Caco-2 (cell line): ENCODE measurements at places on chromosomes 6 and 20. TPM values are rescaled to one million over a fixed set of nuclear protein-coding genes. Genes with fewer than 3 reads are reported as not detected.
A peak's percentile ranks its signal among the peaks of the same experiment; 100 is the strongest.

DNA sequence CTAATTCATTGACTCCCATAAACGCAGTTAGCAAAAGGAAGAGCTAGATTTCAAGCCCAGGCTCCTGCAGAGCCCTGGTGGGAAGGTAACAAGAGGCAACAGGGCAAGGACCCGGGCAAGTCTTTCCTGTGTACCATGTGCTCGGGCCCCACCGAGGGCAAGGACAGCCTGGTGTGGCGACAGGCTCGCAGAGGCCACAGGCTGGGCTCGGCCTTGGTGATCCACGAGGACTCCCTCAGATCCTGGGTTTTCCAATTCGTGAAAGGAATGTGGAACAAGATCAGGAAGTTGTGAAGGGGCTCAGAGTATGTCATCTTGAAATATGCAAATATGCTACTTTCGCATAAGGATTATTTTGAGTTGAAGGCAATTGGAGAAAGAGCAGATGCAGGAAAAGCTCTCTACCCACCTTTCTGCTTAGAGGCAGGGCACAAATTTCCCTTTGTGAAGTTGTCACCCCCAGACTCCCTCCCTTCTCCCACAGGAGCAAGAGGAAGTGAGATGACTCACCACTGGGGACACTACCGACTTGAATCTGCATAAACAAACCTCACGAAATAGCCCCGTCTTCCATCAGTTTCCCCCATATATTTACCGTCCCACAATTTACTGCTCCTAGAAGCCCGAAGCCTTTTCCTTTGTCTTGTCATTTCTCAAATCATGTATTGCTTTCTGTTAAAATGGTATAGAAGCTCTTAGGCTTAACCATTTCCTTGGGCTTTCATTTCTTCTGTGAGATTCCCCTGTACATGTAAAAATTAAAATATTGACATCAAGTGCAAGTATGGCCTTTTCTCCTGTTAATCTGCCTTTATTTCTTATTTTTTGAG, 79.0 kb downstream of the PSMG4 start:
- H3K27me3 ChIP-seq = no peaks in the 10 kb centered on the region
- peak overlapping the region; percentile 37 for H3K27ac ChIP-seq
- H3K4me1 ChIP-seq = peaks cover 19% of the 10 kb centered on the region
- H3K4me3 ChIP-seq = no peak overlapping the region
- no peaks in the 10 kb centered on the region for H3K36me3 ChIP-seq

GRCh38 chr6:109262261-109262660, 120.0 kb downstream of the CD164 start:
- H3K36me3 ChIP-seq = peaks cover 2% of the 10 kb centered on the region
- no peaks in the 10 kb centered on the region for H3K4me1 ChIP-seq
- no peak overlapping the region for H3K4me3 ChIP-seq
- no peak overlapping the region for H3K27ac ChIP-seq
- no peak for DNase-seq

DNA sequence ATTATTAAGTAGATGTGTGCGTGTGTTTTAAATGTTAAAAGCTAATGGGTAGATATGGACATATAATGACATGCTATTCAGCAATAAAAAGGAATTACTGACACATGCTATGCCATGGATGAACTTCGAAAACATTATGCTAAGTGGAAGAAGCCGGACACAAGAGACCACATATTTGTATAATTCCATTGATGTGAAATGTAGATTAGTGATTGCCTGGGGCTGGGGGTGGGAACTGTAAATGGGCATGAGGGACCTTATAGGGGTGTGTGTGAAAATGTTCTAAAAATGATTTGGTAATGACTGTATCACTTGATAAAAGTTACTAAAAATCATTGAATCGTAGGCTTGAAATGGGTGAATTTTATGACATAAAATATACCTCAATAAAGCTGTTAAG, 104.5 kb upstream of the BEND3 start:
- H3K4me1 ChIP-seq = peaks cover 6% of the 10 kb centered on the region; the same call in 1 of the 2 replicates
- no peaks in the 10 kb centered on the region for H3K36me3 ChIP-seq
- no peaks in the 10 kb centered on the region for H3K27me3 ChIP-seq
- no peak overlapping the region for H3K27ac ChIP-seq
- H3K4me3 ChIP-seq = no peak overlapping the region

DNA sequence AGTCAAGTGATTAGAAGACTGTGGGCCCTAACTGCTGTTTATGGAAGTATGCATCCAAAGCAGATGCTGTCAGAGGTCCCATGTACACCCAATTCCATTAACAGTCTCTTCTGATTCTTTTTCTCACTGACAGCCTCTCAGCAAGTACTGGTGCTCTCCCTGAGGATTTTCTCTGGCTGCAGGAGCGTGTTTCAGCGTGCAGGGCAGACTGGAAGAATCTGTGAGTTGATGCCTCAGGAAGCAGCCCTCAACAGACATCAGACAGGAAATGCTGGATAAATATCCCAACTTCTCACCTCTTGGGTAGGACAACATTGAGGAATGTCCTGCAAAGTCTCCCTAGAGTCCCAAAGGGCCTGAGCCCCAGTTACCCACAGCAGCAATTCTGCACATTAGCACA, 40.8 kb downstream of the ANKEF1 start:
- no peaks in the 10 kb centered on the region for H3K4me1 ChIP-seq
- no peak for DNase-seq
- no peak overlapping the region for H3K4me3 ChIP-seq
- no peaks in the 10 kb centered on the region for H3K27me3 ChIP-seq

DNA sequence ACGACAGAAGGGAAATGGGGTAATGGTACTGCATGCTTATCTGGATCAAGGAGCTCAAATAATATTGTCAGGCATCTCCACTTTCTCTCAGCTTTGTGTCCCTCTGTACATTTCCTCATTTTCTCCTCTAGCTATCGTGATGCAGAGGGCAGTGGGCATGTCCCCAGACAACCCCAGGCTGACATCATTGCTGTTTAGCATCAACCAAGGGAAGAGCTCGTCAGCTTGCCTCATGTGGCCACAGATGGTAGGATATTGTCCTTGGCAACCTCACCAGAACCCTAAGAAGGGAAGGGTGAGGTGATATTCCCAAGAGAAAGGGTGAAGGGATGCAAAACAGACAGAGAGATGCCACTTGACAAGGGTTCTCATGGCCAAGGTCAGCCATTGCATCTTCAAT, 58.3 kb downstream of the MAFB start:
- H3K4me1 ChIP-seq = no peaks in the 10 kb centered on the region
- no peak for DNase-seq
- H3K4me3 ChIP-seq = no peak overlapping the region
- H3K27ac ChIP-seq = no peak overlapping the region
- H3K27me3 ChIP-seq = no peaks in the 10 kb centered on the region

DNA sequence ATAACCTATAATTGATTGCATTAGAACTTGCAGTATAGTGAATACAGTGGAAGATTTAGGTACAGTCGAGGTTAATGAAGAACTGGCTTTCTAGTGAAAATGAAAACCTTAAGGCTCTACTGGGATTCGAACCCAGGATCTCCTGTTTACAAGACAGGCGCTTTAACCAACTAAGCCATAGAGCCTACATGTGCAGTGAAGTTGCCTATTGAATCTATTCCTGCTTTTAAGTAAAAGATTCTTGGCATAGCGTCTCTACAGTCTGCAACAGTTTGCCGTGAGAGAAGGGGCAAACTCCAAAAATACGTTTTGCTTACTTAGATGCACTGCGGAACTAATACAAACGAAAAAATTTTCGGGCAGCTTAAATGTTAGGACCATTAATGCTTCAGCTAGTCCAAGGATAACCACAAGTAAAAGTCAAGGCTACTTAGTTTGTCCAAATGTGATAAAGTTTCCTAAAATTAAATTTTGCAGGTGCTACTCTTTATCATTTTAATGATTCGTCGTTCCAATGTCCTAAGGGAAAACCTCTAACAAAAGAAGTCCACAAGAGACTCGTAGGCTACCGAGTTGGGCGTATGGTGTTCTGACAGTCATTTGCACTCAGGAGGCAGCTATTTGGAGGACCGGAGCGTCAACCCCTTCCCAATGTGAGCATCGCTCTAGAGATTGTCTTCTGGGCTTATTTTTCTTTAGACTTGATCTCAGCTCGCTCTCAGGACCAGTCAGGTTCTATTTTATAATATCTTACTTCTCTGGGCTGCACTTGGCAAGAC, 31.3 kb upstream of the ZSCAN23 start:
- no peaks in the 10 kb centered on the region for H3K36me3 ChIP-seq
- H3K4me1 ChIP-seq = no peaks in the 10 kb centered on the region

The NKX2-2 gene
- not detected in 2 replicates for total RNA-seq

DNA sequence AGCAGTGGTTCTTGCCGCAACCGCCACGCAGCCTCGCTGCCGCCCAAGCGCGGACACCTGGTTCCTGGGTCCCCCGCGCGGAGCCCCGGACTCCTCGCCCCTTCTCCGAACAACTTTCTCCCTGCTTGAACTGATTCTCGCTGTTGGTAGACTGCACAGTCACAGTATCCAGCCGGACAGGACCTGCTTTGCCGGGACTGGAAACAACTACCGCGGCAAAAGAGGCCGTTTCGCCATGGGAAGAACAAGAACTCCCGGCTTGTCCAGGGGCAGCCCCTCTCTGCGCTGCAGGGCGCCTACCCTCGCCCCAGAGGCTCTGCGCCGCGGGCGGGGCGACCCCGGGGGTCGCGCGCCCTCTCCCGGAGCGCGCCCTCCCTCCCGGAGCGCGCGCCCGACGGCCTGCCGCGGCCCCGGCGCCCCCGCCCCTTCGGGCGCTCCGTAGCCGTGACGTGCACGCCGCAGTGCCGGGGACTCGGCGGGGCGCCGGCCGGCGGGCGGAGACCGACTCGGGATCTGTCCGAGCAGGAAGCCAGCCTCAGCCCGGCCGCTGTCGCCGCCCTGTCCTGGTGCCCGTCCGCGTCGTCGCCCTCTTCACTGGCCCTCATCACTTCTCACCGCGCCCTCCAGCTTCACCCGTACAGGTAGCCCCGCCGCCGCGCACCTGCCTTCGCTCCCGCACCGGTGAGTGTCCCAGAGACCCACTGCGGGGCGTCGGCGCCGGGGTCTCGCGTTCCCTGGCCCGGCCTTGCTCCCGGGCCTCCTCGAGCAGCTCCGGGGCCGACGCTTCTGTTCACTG, at the start of gene MYO6:
MYO6 (plus strand) TSS at position 497 of the 796 bp plus-strand sequence. CDS start 68,309 bp downstream, outside the sequence.
- H3K36me3 ChIP-seq = no peaks in the 10 kb centered on the region
- DNase-seq = peak; percentile 89
- peak within 1 kb of the TSS; percentile 85 for H3K27ac ChIP-seq

- no peak overlapping the region for H3K27ac ChIP-seq
- no peak for DNase-seq
- H3K4me1 ChIP-seq = no peaks in the 10 kb centered on the region
- H3K36me3 ChIP-seq = no peaks in the 10 kb centered on the region
These were observed 668.9 kb downstream of the TFAP2A start for GRCh38 chr6:9745966-9746365.

The DHX16 gene
- total RNA-seq = 36.6 and 40.6 TPM in 2 replicates

- H3K27me3 ChIP-seq = no peaks in the 10 kb centered on the region
- no peaks in the 10 kb centered on the region for H3K36me3 ChIP-seq
- peak overlapping the region; percentile 49 for H3K27ac ChIP-seq
- peaks cover 66% of the 10 kb centered on the region for H3K4me1 ChIP-seq
- H3K4me3 ChIP-seq = no peak overlapping the region
These were observed 15.7 kb downstream of the NRSN2 start for GRCh38 chr20:362271-363254.

DNA sequence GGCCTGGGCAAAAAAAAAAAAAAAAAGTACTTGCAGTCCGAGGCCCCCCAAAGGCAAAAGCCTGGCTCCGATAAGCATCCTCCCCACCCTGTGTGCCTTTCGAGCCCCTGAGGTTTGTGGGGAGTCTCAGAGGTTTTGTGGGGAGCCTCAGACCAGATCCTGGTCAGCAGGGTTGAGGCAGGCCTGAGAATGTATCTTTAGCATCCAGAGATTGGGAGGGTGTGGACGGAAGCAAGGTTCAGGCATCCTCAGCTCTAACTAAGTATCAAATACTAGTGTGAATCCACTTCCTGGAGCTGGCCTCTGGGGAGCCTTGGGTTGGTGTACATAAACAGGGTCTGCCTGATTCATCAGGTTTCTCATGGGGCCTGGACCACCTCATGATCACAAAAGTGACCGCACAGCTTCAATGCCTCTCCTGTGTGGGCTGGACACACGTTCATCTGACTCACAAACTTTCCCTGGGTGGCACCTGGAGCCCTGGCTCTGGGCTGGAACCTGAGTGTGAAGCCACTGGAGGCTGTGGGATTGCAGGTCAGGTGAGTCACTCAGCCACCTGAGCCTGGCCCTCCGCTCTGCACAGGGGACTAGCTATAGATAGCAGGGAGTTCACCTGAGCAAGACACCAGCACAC, 24.4 kb downstream of the PCMTD2 start:
- no peaks in the 10 kb centered on the region; the same call in 1 of the 2 replicates for H3K36me3 ChIP-seq
- H3K27ac ChIP-seq = no peak overlapping the region
- H3K4me3 ChIP-seq = no peak overlapping the region
- no peak for DNase-seq

The PTK7 gene
- 175 and 180 TPM in 2 replicates for total RNA-seq

- no peak overlapping the region for H3K27ac ChIP-seq
- H3K4me3 ChIP-seq = no peak overlapping the region
- H3K4me1 ChIP-seq = peaks cover 6% of the 10 kb centered on the region; the same call in 1 of the 2 replicates
These were observed 85.0 kb upstream of the LOC128125822 start for GRCh38 chr6:63487103-63487813.

- no peak overlapping the region for H3K4me3 ChIP-seq
- peaks cover 4% of the 10 kb centered on the region; the same call in 1 of the 2 replicates for H3K4me1 ChIP-seq
- H3K36me3 ChIP-seq = no peaks in the 10 kb centered on the region
- no peak overlapping the region for H3K27ac ChIP-seq
These were observed 23.9 kb downstream of the RAET1L start for GRCh38 chr6:150001295-150002008.

DNA sequence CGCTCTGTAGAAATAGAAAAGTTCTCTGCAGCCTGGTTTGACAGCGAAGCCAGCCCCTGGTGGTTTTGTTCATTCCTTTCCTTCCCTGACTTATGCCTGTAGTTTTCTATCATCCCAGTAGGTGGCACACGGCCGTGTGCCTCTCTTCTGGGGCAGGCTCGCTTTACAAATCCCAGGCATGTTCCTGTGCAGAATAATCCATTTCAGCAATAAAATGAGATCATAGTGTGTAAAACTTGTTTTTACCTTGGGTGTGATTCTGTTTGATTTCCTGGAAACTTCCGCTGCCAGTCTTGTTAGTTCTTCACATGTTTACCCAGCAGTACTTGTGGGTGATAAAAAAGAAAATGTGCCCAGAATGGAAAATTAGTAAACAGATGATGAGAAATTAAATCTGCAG, 7.4 kb upstream of the INSM1 start:
- peaks cover 5% of the 10 kb centered on the region; the same call in 1 of the 2 replicates for H3K4me1 ChIP-seq
- no peak overlapping the region for H3K27ac ChIP-seq
- DNase-seq = peak; percentile 56
- H3K27me3 ChIP-seq = no peaks in the 10 kb centered on the region; the same call in 1 of the 2 replicates
- no peak overlapping the region for H3K4me3 ChIP-seq

The THEMIS gene
- not detected in 2 replicates for total RNA-seq

The CD93 gene
- total RNA-seq = not detected in 2 replicates

The GGTLC1 gene
- total RNA-seq = 0.68 and 1.3 TPM in 2 replicates

GRCh38 chr6:52019092-52019491, 68.3 kb downstream of the PKHD1 start:
- H3K4me3 ChIP-seq = no peak overlapping the region
- H3K27me3 ChIP-seq = no peaks in the 10 kb centered on the region
- H3K4me1 ChIP-seq = peaks cover 15% of the 10 kb centered on the region
- peak; percentile 7 for DNase-seq
- no peaks in the 10 kb centered on the region for H3K36me3 ChIP-seq
